ENCODE measurements at places on chromosomes 1 and 21.
A peak's percentile ranks its signal among the peaks of the same experiment; 100 is the strongest.

- DNase-seq, result no peak
These were observed 155.2 kb downstream of the PEX14 start for GRCh38 chr1:10629816-10630571.

- no peak for DNase-seq
These were observed 42.2 kb downstream of the CLDN14 start for GRCh38 chr21:36437745-36438128.

DNA sequence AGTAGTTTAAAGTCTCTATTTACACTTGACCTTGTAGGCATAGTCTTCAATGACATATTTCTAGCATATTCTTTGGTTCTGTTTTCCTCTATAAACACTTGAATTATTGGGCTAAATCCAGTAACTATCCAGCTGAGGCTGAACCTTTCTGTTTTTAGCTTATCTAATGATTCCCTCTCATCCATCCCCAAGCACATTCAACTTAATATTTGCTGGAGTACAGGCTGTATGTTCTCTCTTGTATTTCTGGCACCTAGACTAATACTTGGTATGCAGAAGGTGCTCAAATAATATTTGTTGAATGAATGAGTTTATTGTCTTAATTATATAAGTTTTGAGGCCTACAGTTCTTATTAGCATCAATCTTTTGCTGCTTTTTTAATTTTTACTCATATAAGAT, 88.7 kb downstream of the RABGAP1L start:
- DNase-seq, result no peak

DNA sequence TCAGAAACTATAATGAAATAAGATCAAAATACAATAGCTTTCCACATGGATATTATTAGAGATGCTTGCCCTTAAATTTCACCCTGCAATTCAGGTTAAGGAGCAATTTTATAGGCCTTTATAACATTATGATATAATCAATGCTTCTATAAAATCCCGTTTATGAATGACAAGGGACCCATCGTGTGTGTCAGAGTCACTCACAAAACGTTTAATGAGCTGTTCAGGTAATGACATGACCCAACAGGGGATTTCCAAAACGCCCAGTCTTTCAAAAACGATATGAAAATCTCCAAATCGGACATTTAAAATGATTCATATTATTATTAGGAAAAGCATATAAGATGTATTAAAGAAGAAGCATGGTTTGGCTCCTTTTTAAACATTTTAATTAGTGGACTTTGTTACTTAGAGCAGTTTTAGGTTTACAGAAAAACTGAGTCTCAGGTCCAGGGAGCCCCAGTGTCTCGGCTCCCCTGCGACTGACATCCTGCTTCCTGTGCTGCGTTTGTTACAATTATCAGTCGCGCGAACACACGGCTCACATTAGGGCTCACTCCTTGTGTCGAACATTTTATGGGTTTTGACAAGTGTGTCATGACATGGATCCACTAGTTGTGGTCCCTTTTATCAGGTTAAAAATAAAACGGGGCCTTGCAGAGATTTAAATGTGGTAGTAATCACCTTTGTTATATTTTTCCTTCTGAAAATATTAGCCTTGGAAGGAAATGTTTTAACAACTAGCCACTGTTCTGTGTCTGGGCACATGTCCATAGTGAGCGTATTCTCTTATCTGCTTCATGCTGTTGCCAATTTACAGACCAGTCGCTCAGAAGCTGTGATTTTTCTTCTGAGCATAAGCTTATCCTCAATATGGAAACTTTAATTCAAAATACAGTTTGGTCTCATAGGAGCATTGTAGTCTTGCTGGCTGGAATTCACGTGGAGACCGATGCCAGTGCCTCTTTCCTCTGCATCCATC, 52.0 kb upstream of the POFUT2 start:
- no peak for DNase-seq

GRCh38 chr1:223783676-223784075, 62.1 kb downstream of the TP53BP2 start:
- no peak for DNase-seq

- DNase-seq, result peak; percentile 27
These were observed 568.8 kb downstream of the AJAP1 start for GRCh38 chr1:5223206-5223605.

DNA sequence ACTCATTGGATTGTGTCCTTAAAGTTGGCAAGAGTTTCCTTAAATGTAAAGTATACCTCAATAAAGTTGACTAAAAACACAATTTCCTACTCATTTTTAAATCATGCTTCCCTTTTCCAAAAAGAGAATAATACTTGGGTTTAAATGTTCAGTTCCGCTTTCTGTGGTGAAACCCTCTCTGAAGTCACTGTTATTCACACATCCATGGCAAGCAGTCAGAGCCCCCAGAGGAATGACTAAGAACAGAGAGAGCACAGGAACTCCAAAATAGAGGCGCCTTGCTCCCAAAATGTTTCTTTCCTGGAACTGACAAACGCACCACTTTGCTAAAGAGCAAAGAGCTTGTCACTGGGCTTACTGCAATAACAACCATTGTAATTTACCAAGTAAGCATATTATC, 142.5 kb downstream of the TIAM1 start:
- no peak for DNase-seq

DNA sequence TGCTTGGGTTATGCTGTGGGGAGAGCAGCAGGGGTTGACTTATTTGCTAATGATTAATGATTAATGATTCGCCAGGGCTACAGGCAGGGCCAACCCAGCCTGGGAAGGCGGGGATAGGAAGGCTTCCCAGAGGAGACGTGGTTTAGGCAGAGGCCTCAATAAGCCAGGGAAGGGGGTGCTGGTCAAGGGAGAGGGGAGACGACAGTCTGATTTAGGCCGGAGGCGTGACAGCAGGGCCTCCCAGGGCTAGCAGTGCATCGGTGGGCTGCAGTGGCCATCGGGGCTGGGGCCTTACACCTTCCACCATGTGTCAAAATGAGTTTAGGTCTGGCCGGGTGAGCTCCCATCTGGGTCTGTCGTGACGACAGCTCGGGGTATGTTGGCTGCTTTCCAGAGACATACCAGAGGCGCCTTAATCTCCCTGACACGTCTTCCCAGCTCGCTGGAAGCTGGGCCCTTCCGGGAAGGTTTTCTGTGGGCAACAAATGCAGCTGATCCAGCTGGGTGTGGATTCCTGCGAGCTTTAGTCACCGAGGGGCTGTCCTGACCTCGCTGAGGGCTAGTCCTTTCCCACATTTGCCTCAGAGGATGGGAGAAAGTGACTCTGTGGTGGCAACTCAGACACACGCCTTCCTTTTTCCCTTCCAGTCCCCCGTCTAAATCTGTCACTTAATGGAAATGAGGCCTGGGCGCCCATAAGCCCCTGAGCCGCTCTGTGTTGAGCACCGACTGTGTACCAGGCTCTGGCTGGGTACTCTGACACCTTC, 3.7 kb upstream of the SLC1A7 start:
- no peak for DNase-seq

GRCh38 chr1:19430121-19431068, 54.9 kb downstream of the CAPZB start:
- no peak for DNase-seq

DNA sequence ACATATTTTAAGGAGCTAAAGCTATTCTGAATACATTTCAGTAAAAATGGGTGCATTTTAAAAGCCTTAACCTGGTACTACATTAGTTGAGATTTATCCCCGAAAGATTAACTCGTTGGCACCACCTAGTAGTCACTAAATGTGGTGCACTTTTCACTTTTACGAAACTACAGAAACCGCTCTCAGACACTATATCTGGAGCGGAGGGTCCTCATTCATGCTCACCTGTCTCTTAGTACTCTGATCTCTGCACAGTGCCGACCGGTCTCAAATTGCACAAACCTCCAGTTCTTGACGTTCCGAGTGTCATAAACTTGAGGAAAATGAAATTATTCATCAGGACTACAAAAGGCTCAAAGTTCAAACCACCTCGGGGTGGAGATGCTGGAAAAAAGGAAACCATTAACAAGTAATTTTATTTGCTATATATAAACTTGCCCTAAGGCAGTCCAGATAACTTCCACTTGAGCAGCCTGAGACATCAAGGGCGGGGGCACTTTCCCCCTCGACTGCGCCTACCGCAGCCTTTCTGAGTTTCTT, 722 bp downstream of the LZIC start:
- no peak for DNase-seq

DNA sequence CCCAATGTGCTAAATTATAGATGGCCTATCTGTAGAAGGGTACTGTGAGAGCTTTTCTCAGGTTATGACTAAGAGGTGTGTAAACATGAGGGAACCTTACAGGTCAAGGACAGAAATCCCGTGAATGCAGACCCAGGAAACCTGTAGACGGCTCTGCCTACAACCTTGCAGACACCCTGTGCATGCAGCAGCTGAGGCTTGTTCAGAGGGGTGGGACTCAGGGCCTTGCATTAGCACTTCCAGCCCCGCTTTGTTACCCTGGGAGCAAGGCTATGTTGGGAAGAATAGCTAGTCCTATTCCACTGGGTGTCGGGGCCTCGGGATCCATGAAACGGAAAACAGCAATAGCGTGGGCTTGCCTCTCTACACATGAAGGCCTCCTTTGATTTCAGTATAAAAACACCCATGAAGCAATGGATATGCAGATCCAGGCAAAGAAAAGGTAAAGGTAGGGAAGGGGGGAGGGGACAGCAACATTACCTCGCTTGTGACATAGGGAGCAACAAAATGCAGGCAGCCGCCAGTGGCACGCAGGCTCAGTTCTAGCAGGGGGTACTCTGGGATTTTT, 9.5 kb upstream of the NDUFS5 start:
- no peak for DNase-seq

DNA sequence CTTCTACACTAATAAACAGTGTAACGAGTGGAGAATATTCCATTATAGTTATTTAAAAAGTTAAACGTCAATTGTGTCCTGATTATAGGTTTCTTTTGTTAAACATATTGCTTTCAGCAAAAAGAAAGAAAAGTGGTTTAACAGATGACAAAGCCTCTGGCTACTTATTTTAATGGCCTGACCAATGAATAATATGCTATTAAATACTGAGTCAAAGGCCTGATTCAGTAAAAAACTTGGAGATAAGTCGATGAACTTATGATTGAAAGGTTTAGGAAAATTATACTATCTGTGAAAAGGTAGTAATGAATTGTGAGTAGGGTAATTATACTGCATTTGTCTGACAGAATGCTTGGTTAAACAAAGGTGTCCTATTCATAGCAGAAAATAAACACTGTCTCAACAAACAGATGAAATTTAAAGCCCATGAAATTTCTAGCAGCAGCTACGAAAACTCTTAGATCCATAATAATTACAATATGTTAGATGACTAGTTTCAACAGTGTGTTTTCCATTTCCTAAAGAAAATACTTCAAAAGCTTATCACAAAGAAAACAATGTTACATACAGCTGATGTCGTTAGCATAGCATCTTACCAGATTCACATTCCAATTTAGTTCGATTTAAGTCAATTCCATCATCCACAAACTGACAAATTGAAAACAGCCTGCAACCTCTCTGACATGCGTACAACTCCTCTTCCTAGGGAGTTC, 6.2 kb downstream of the TMEM59 start:
- no peak for DNase-seq

DNA sequence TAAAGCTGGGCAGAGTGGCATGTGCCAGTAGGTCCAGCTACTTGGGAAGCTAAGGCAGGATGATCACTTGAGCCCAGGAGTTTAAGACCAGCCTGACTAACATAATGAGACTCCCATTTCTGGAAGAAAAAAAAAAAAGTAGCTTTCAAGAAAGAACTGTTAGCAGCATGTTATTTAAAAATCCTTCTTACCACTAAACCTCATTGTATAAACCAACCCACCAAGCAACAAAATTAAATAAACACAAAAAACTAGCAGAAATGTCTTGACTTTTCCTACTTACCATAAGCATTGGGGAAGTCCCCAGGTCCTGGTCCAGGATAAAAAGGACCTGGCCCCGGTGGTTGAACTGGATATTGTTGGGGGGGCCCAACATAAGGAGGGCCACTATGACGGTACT, 192.9 kb upstream of the HP1BP3 start:
- no peak for DNase-seq

DNA sequence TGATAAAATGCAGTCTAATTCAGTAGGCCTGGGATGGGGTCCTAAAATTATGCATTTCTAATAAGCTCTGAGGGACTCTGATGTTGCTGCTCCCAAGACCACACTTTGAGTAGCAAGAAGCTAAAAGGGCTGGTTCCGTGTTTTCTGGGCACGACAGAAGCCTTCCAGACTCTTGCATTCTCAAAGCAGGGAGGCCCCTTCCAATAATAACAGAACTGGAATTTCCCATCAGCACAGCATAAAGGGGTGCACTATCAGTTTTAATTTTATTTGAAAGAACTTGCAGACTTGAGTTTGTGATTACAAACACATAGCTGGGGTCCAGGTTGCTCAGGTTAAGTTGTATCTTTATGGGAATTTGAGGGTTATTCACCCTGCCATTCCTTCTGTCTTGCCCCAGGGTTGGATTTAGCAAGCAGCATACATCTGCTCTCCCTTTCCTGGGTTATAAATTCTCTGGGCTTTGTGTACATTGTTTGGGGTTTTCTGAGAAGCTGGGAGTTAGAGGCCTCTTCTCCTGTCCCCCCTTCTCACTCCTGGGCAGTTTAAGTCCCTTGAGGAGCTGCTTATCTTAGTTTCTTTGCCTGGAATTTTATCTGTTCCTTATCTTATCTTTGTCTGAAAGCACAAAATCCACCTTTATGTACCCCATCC, 94.2 kb upstream of the SLC2A1 start:
- DNase-seq, result no peak

DNA sequence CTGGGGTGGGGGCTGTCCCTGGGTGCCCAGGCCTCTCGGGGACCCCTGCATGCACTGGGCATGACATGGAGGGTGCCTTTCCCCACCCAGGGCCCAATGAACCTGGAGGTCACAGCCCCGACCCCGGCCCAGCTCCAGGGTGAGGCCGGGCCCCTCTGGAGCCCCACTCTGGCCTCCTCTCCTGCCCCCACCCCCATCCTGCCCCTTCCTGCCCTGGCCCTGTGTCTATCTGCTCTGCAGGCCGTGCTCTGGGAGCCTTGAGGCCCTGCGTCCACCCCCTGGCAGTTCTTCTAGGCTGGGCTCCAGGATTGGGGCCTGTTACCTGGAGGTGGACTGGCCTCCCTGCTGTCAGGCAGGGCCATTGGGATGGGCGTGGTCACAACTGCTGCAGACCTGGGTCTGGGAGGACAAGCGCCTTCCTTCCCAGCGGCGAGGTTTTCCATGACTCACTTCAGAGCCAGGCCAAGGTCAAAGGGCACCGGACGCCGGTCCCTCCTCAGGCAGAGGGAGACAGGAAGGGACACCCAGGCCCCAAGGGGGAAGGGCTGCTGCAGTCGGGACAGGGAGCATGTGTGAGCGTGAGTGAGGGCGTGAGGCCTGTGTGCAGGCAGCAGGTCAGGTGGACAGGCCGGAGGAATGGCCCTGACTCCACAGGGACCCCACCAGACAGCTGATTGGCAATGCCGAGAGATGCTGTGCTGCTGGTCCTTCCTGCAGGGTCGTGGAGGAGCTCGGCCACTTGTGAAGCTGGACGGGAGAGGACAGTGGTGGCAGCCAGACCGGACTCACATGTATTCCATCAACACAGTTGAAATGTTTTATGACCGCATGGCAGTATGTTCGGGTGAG, 31.1 kb upstream of the POFUT2 start:
- DNase-seq, result no peak

GRCh38 chr1:226086776-226087175, 24.3 kb downstream of the H3-3A start:
- DNase-seq, result no peak

DNA sequence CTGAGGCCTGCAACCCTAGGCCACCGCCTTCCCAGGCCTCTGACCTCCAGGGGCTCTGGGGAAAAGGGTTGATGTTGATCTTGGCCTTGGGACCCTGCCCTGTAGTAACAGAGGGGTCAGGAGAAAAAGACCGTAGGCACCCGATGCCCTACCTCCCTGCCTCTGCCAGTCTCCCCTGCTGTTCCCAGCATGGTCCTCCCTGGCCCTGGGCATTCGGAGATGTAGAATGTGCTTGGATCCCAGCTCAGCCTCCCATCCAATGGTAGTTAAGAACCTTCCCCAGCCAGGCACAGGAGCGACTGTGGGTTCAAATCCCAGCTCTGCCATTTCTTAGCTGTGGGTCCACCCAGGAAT, 72.0 kb upstream of the TARDBP start:
- no peak for DNase-seq
